ENCODE measurements at places on chromosomes 5 and 9.

GRCh38 chr9:93814077-93814956, 140.8 kb downstream of the BARX1 start:
- no peak for DNase-seq

DNA sequence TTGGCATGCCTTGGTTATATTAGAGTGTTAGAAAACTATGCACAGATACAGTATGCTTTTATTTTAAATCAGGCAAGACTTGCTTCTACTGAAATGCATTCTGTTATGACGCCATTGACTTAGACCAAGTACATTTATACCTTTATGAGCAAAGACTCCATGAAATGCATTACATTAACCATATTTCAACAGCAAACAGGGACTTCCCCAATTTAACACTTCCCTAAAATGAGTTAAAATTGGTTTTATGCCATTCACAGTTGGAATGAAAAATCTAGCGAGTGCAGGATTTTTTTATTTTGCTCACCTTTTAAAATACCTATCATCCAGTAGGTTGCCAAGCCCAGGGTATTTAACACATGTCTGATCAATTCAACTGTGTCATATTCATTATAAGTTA, 272.1 kb upstream of the IZUMO3 start:
- DNase-seq, result no peak

- DNase-seq, result no peak
These were observed 379.4 kb downstream of the SPATA31D1 start for GRCh38 chr9:82367929-82368328.

GRCh38 chr9:78261403-78262001, 25.6 kb downstream of the CEP78 start:
- DNase-seq, result no peak

DNA sequence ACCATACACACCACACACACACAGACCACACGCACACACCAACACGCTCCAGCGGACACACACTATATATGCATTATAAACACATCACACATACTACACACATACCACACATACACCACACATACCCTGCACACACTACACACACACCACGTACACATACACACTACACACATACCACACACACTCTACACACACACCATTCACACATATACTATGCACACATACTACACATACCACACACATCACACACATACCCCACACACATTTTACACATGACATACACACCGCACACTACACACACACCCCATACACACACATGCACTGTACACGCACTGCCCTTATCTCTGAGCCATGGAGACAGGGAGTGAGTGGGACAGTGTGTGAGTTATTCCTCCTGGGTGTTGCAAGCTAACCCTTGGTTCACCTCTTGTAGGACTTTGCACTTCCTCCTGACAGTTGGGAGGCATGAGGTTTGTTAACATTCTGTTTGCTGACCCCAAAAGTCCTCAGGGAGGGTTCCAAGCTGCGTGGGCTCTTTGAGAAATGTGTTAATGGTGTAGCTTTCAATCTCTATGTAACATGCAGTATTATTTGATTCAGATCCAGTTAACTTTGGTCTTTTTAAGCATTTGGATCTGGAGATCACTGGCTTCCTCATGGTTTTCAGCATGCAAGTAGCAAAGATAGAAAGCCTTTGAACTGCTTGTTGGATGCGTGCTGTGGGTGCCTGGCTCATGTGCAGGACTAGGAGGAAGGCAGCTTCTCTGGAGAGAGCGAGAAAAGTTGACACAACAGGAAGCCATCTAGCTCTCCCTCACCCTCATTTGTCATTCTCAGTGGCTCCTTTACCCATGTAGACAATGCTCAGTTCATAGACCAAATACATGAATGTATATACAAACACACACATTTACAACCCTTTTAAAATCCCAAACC, 13.7 kb downstream of the IL31RA start:
- DNase-seq, result no peak

DNA sequence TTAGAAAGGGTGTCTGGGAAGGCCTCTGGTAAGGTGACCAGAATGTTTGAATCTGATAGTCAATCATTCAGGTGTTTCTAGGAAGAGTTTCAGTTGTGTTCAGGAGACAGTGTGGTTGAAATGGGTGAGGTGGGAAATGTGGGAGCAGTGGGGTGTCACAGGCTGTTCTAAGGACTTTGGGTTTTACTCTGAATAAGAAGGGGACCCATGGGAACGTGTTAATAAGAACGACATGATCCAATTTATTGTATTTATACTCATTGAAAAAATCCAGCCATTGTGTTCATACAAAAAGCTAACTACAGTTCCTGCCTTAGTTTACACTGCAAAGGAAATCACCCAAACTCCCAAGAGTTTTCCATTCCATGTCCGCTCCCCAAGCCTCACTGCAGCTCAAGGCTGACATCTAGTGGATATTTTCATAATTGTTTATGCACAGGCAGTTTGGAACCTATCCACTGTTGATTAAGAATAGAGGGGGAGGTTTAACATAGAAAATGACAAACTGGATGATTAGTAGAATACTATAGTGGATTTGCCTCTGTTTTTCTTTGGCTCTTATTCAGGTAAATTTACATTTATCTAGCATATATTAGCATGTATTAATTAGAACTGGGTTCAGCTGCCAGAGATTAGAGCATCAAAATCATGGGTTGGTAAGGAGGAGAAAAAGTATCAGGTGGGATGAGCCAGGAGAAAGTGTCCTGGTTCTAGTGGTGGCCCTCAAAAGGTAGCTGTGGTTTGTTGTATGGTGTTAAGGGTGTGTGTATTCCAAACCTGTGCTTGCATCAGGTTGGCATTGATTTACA, 17.7 kb downstream of the CAVIN4 start:
- peak; percentile 48 for DNase-seq

DNA sequence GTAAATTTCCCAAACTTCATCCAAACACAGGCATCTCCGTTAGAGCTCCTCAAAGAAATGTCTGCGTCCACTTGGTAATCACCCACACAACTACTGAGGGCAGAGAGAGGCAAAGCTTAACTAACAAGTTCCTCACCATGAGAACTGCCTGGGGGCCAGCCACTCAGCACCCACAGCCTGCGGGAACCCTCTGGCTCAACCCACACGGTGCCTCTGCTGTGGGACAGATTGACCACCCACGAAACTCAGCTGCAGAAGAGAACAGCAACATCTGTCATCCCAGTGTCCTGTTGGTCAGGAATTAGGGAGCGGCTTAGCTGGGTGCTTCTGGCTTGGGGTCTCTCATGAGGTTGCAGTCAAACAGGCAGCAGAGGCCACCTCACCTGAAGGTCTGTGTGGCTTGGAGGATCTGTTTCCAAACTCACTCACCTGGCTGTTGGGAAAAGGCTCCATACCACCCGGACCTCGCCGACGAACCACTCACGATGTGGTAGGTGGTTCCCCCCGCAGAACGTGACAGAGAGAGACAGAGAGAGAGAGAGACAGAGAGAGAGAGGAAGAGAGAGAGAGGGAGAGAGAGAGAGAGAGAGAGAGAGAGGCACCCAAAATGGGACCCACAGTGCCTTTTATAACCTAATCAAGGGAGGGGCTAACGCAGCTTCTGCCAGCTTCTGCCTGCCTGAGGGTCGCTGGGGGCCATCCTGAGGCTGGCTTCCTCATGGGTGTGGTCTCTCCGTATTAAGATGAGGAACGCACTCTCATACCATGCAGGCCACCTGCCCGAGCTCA, 103.5 kb downstream of the OLFM1 start:
- DNase-seq, result no peak

GRCh38 chr5:131548176-131548575, 86.9 kb downstream of the RAPGEF6 start:
- no peak for DNase-seq

GRCh38 chr5:81750308-81751008, 439 bp downstream of the SSBP2 start:
- no peak for DNase-seq

GRCh38 chr5:139017624-139018023, 142.5 kb upstream of the LRRTM2 start:
- DNase-seq, result no peak

- no peak for DNase-seq
These were observed 79.2 kb upstream of the TGFBR1 start for GRCh38 chr9:99025616-99026270.

DNA sequence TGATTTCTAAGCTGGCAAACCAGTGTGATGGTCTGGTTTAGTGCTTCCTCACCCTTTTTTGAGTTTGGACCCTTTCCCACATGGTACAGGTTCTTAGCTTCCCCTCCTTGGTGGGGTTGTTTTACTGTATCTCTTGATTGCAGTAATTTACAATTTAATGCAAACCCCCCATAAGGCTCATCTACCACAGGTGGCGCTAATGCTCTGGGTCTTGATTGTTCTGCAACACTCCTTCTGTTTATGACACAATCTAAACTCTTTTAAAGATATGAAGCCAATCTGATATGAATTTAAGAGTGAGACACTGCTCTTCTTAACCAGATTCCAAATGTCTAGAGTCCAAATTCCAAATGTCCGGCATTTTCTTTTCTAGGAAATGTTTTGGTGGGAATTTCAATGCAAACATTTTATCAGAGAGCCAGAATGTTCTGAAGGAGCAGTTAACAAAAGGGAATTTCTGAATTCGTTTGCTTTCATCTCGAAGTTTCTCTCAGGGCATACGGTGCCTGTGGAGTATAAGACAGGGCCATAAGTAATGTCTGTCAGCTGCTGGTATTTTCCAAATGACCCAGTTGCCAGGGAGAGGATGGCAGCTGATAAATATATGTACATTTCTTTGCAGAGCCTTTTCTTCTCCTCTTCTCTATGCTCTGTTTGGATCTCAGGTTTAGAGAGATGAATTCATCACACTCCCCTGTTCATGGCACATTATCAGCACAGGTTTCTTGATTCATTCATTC, 246.8 kb downstream of the ARHGAP26 start:
- no peak for DNase-seq

- no peak for DNase-seq
These were observed 253.0 kb downstream of the ICE1 start for GRCh38 chr5:5675511-5675910.

GRCh38 chr9:124632077-124632621, 125.0 kb upstream of the NR5A1 start:
- peak; percentile 36 for DNase-seq

GRCh38 chr5:126805063-126805462, 28.1 kb downstream of the LMNB1 start:
- no peak for DNase-seq

- peak; percentile 65 for DNase-seq
These were observed 43.1 kb downstream of the SPATA31D1 start for GRCh38 chr9:82031538-82032280.

DNA sequence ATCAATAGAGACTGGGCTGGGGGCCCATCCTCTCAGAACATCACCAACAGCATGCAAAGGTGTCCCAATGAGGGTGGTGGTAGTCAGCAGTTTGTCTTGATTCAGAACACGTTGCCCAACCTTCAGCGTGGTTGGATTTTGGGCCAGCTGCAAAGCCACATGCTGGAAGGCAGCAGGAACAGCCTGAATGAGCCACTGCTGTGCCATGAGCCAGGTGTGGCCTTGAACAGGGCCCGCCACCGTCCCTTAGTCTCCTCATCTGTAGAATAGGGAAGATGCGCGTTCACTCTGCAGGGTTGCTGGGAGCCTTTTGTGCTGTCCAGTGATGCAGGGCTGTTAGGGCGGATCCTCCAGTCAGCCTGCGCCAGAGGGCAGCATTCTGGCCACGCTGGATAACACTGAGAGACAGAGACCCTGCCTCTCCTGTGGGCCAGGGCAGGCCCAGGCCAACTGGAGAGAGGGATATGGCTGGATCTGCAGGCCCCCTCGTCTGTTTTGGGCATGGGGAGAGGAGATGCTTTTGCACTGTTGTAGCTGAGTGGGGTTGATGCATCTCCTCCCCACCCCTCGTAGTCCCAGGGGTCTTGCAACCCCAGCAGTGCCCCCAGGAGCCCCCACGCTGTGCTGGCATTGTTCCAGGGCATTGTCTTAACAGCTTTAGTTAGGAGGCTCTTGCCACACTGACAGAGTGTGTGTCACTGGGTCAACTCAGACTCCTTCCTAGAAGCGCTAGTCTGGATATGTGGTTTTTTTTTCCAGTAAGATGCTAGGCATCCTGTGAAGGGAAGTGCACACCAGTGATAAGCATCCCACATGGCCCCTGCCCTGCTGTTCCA, 42.1 kb downstream of the SLC46A2 start:
- no peak for DNase-seq

GRCh38 chr5:142998316-142999020, 228.3 kb downstream of the ARHGAP26 start:
- no peak for DNase-seq

GRCh38 chr9:114855488-114855887, 49.6 kb upstream of the TNFSF15 start:
- DNase-seq, result no peak

DNA sequence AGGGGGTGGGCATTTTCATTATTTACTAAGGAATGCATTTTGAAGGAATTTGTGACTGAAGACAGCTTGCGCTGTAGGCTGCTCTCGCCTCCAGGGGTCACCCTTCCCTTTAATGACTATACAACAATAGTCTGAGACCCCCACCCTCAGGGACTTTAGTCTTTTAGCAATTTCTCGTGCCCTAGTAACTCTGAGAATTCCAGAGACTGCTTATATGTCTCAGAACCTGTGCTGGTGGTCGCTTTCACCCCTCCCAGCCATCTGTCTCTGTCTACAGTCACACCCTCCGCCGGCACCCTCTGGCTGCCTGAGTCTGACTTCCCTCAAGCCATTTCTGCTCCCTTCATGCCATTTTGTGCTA, 671.4 kb downstream of the NR2F1-AS1 start:
- DNase-seq, result no peak

DNA sequence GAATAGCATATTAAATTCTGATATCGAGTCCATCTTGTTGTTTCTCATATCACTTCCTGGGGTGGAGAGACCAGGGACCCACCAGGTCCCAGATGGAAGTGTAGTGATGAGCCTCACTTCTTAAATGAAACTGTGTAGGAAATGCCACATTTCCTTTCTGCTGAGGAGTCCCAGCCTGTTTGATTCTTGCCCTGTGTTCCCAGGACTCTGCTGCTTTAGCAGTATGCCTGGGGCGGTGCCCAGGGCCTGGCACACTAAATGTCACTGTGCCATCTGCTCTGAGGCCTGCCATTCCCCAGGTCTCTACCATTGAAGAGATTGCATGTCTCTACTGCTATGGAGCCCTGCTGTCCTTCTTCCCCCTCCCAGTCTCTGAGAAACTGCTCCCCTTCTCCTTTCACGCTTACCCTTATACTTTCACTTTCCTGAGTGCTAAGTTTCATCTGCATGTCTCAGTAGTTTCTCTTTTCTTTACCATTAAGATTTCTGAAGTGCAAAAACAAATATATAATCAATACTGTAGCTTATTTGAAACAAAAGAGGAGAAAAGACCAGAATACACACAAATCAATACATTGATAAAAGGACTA, 260.4 kb downstream of the GABRB2 start:
- no peak for DNase-seq

DNA sequence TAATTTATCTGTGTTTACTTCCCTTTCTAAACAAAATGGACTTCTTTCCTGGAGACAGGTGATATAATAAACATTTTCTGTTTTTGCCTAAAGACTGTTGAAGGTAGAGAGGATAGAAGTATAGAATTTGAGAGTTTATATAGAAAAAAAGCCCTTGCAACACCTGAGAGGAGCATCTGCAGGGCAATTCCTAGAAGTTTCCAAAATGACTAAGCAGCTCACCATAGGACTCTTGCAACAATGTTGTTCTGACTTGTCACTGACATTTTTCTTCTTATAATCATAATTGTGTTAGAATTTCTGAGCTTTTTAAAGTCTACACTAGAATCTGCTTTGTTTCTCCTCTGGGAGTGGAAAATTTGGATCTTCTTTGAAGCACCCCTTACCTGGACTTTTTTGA, 216.8 kb downstream of the TUSC1 start:
- DNase-seq, result no peak
